ENCODE measurements at places on chromosomes 1 and 21.

DNA sequence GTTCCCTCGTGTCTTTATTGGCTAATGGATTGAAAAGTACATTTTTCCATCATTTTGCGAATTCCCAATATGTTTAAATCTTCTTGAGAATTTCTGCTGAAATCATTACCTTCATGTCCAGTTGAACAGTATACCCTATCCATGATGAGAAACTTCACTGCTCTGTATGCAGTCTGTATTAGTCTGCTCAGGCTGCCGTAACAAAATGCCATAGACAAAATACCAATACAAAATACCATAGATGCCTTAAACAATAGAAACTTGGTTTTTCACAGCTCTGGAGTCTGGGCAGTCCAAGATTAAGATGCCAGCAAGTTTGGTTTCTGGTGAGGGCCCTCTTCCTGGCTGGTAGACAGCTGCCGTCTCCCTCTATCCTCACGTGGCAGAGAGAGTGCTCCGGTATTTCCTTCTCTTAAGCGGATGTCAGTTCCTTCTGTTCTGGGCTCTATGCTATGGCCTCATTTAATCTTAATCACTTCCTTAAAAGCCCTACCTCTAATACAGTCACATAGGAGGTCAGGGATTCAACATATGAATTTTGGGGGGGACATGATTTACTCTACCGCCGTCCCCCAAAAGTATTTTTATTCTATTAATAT, 27.0 kb downstream of the CXADR start:
- no peak for DNase-seq

GRCh38 chr1:8284127-8284526, 33.8 kb upstream of the SLC45A1 start:
- no peak for DNase-seq

DNA sequence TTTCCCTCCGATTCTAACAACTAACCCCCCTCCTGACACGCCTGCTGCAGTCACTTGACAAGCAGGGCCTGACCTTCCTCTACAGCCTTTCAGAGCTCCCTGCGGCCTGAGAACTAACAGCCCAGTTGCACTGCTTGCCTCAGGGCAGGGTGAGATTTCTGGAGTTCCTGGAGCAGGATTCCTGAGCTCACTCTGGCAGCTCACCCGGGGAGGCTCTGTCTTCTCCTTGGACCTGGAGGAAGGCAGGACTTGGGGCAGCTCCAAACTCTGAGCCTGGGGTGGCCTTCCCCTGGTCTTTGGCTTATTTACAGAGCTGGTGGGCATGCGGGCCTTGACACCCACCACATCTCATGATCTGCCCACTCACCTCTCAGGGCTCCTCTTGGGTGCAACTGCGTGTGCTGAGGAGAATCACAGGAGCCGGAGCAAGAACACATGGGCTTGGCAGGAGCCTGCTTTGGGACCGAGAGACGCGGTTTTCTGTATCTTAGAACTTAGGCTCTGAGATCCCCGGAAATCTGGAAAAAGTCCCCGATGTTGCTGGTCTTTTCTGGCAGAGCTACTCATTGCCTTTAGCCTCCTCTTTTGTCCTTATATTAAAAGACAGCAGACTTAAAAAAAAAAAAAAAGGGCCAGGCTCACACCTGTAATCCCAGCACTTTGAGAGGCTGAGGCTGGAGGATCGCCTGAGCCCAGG, 13.1 kb upstream of the SLC25A34 start:
- no peak for DNase-seq

DNA sequence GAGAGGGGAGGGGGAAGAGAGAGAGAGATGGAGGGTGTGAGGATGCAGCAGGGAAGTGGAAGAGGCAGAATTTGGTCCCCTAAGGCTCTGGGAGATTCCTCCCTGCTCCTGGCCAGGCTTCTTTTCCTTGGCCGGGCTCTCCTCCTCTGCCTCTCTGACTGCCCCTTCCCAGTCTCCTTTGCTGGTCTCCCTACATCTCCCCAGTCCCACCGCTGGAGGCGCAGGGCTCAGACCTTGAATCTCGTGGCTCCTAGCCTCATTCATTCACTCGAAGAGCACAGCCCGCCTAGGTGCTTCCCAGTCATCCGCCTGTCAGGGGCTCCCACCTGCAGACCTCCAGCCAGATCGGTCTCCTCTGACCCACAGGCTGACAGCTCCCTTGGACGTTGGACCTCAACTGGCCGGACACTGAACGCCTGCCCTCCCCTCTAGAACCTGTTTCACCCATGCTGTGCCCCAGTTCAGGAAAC, 76.5 kb downstream of the VWA5B1 start:
- peak; percentile 81 for DNase-seq

GRCh38 chr1:244304156-244304555, 147.6 kb downstream of the ADSS2 start:
- no peak for DNase-seq

- DNase-seq = no peak
Observed at GRCh38 chr1:68103884-68104554, 53.6 kb upstream of the DIRAS3 start.

DNA sequence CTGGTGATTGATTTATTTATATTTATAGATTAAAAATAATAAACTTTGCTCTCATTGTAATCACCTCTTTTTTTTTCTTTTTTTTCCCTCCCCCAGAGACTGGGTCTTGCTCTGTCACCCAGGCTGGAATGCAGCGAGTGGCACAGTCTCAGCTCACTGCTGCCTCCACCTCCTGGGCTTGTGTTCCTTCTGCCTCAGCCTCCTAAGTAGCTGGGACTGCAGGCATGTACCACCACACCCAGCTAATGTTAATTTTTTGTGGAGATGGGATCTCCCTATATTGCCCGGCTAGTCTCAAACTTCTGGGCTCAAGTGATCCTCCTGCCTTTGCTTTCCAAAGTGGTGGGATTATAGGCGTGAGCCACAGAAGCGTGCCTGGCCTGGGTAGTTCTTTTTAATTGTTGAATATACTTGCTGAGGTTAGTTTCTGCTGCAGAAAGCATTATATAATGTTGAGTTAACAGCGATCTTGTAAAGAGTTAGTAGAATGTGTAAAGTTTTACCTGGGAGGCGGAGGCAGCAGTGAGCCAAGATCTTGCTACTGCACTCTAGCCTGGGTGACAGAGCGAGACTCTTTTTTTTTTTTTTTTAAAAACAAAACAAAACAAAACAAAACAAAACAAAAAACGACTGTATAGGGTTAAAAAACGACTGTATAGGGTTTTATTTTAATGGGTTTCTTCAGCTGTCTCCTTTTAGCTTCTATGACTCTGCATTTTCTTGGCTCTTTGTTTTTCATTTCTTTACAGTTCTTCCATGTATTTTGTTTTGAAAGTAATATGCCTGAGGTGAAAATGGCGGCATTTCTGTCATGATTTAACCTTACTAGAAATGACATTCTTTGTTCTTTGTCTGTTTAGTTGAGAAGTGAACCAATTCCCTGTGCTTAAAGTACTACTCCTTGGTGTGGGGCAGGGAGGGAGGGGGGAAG, 82.7 kb downstream of the CAMTA1 start:
- no peak for DNase-seq

GRCh38 chr1:205232945-205233397, 5.2 kb downstream of the TMCC2 start:
- no peak for DNase-seq

GRCh38 chr1:90201467-90202358, 206.8 kb downstream of the ZNF326 start:
- DNase-seq = no peak

GRCh38 chr1:12580054-12580887, 37.7 kb downstream of the DHRS3 start:
- DNase-seq = no peak

DNA sequence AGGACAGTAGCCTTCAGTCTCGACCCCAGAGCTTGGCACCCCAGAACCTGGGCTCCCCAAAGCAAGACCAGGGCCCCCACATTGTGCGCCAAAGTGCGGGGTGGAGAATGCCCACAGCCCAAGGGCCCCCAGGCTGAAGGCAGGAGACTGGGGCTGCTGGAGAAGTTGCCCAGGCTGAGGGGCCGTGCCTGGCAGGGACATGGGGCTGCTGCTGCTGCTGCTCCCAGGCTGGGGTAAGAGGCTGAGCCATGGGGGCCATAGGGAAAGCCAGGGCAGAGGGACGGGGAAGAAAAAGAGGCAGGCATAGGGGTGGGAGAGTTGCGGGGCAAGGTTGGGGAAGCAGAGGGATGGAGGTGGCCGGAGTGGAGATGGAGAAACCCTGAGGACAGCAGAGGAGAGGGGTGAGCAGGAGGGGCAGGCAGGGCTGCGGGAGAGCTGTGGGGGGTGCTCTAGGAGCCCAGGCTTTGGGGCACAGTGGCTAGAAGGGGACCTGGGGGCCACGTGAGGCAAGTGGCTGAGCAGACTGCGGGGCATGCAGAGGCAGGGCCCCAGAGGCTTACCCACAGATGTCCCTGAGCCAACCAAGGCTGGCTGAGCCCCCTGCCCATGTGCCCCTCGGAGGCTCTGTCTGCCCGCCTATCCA, 18.9 kb downstream of the SLC27A3 start:
- DNase-seq = no peak

- DNase-seq = no peak
Observed at GRCh38 chr1:112517646-112518045, 8.9 kb downstream of the WNT2B start.

DNA sequence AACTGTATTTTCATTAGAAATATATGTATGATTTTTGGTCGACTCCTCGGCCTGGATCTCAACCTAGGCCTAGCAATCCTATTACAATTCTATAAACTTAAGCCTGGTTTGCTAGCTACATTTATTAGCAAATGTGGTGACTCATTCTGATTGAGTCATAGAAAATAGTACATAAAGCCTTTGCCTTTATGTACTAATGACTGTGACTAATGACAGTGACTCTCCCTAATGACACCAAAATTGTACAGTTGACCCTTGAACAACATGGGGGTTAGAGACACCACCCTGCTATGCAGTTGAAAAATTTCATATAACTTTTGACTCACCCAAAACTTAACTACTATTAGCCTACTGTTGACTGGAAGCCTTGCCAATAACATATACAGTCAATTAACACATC, 78.9 kb downstream of the CLEC20A start:
- DNase-seq = no peak

DNA sequence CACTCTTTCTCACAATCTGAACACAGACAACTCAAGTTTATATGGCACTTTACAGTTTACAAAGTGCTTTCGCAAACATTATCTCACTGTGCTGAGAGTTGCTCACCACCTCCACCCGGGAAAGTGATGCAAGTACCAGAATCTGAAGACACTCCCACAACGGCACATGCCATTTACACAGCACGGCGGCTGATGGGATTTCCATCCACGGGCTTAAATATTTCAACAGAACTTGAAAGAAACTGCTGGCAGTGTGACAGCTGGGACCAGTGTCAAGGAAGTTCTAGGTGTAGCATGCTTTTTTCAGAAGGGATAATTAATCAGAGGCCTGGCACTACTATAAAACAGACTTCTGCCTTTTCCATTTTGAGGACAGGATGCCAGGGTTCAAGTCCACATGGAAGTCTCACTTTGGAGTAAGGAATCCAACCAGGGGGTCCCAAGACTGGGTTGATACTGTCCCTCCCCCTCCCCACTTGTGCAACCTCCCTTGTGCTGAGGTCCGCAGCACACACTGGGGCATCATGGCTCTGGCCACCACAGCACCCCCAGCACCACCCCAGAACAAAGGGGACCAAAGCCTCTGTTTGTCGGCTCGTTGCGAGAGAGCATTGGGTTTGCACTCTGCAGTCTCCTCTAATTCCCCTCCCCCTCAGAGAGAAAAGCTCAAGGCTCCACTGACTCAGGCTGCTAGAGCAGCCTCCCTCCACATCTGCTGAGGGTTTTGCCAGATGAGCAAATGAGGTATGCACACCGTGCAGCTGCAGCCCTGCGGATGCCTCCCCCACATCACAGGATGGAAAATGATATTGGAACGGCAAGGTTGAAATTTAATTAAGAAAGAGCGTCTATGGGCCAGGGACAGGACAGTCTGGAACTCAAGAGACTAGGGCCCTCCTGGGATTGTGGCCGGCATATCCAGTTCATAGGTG, 154.9 kb downstream of the TGFBR3 start:
- no peak for DNase-seq

GRCh38 chr1:207495801-207496792, at the start of gene CR1:
CR1 (plus strand) TSS chr1:207496157; CDS start chr1:207496268, 111 bp downstream.
- peak; percentile 58 for DNase-seq

GRCh38 chr1:217076902-217077301, 353.7 kb upstream of the ESRRG start:
- DNase-seq = no peak

GRCh38 chr1:203327684-203328457, 22.6 kb downstream of the BTG2 start:
- peak; percentile 47 for DNase-seq

All from glutamatergic neuron (in vitro differentiated cells).